ENCODE measurements at places on chromosomes 5 and 9.

DNA sequence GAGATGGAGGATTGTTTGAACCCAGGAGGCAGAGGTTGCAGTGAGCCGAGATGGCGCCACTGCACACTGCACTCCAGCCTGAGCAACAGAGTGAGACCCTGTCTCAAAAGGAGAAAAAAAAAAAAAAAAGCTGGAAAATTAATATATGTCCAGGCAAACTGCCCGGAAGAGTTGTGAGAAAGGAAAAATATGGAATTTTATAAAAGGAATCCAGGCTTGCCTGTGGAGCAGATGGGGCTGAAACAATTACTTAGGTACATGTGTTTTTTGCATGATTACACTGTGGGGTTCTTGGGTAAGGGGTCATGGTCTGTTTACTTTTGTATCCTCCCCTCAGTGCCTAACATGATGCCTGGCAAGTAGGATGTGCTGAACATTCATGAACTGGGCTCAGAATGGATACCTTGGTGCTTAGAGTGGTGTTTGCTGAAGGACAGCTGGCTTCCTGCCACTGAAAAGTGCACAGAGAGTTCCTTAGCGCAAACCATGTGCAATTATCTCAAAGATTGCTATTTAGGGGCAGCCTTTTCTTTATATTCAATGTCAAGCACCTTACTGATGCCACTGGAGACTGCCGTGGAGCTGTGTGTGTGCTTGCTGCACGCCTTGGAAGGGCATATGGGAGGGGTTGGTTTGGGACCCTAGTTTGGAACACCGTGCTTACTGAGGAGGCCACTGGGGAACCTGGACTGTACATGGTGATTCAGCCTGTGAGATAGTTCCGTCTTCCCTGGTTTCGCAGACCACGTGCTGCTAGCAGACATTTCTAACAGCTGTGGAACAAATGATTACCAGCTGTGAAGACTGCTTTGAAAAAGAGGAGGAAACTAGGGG is 78.4 kb downstream of the MAP1B start:
- no peak for DNase-seq

- no peak for DNase-seq
Observed at GRCh38 chr9:115910959-115911358, 242.6 kb upstream of the PAPPA start.

- DNase-seq, result no peak
Observed at GRCh38 chr5:82595113-82595512, 317.0 kb upstream of the RPS23 start.

DNA sequence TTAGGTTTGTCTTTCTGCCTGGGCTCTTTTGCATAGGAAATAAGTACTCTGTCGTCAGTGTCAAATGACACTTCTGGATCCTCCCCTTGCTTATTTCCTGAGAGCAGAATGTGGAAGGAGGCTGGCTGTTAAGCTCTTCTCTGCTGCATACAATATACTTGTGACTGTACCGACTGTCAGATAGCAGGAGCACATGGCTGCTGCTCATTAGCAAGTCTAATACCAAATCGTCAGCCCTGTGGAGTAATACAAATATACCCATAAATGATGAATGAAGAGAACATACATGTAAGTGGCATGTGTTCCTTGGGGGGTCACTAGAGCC is at the start of gene GPR151:
Gene GPR151, minus strand, starts transcription at position 40 of the 325 bp plus-strand sequence. CDS start 77 bp downstream, outside the sequence.
- no peak for DNase-seq

- no peak for DNase-seq
Observed at GRCh38 chr5:66894480-66895240, 298.5 kb downstream of the MAST4 start.

- DNase-seq, result no peak
Observed at GRCh38 chr9:124860582-124861341, 995 bp downstream of the RPL35 start.

DNA sequence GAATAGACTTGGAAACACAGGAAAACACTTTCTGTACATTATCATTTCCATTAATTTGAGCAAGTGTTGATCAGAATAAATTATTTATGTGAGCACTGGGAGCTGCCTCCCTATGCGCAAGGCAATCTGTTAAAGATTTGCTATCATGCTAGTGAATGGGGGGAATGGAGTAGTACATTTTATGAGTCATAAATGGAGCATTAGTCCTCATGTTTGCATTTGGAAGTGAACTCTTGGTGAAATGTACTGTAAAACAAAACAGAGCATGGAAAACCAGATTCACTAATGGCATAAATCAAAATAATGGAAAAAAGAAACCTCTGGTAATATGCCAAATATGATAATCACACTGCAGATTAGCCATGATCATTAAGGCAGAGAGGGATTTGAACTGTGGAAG is 40.5 kb upstream of the TMC1 start:
- no peak for DNase-seq

DNA sequence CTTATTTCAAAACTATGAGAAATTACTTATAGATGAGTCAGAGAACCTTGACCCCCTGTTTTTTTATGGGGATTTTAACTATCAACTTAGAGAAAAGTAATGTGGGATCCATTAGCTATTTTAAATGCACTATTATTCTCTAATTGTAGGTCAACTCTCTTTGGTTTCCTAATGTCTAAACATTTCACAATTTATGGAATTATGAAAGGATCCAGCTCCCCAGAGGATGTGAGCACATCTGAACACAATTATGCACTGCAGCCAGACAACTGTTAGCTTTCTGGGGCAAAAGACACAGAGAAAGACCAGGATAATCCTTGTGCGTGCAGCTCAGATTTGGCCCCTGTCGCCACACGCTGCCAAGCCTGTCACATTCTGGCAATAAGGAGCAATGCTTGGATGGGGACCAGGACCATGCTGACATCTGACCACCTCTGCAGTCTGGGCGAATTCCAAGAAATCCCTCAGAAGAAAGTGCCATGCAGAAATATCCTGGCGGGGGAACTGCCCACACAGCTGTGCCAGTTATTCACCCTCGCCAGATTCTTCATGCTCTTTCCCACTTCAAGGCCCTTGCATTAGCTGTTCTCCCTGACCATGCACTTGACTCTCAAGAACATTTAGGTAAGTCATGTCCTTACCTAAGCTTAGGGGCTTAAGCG is 22.2 kb upstream of the CMBL start:
- no peak for DNase-seq

- DNase-seq, result no peak
Observed at GRCh38 chr5:135422419-135422818, 23.4 kb upstream of the MACROH2A1 start.

DNA sequence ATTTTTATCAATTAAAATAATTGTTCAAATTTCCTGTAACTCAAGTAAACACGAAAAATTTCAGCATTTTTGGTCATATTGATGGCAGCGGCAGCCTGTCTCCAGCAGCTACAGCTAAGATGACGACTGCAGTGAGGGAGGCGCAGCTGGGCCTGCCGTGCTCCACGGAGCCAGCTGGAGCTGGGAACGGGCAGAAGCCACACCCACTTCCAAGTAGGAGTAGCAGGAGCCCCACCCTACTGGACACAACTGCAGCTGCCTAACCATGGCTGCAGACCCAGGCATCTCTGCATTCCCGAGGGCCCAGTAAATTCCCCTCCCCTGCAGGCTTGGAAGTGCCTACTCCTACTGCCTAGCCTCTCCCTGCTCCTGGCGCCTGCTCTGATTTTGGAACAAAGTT is 2031.7 kb downstream of the EFNA5 start:
- DNase-seq, result no peak

GRCh38 chr5:177393206-177393765 is 7.2 kb downstream of the PFN3 start:
- DNase-seq, result no peak

DNA sequence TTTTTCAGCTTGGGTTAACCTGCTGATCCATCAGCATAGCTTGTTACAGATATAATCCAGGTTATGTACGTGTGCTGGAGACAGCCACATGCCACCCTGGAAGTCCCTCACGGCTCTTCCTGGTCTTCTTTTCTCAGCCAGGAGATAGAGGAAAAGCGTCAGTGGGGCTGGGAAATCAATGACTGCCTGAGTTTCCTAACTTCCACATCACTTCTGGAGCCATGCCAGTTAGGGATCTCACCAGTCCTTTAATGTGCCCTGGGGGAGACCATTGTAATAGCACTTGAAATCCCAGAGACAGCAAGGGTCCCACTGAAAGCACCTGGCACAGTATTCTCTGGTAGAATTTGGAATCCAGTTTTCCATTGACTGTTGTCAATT is 29.2 kb downstream of the ANXA2R start:
- DNase-seq, result no peak
